GM20000 (cell line): ENCODE measurements at places on chromosomes 1 and 21.

DNA sequence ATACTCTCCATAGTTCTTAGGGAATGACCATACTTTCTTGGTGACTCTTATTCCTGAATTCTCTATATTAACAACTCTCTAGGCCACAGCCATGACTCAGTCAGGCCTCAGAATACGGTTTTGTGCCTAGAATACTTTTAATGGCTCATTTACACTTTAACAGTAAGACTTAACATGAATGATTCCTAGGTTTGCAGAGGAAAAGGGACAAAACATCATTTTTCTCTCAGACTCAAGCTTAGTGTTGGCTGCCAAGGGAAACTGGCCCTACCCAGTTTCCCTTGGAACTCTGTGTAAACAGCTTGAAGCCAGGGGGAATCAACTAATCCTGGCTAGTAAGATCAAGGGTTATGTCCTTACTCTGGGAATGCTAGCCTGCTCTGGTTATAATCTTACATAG, 164.9 kb upstream of the PKN2 start:
- DNase-seq, result no peak

GRCh38 chr1:81590171-81590570, 210.6 kb upstream of the ADGRL2 start:
- no peak for DNase-seq

DNA sequence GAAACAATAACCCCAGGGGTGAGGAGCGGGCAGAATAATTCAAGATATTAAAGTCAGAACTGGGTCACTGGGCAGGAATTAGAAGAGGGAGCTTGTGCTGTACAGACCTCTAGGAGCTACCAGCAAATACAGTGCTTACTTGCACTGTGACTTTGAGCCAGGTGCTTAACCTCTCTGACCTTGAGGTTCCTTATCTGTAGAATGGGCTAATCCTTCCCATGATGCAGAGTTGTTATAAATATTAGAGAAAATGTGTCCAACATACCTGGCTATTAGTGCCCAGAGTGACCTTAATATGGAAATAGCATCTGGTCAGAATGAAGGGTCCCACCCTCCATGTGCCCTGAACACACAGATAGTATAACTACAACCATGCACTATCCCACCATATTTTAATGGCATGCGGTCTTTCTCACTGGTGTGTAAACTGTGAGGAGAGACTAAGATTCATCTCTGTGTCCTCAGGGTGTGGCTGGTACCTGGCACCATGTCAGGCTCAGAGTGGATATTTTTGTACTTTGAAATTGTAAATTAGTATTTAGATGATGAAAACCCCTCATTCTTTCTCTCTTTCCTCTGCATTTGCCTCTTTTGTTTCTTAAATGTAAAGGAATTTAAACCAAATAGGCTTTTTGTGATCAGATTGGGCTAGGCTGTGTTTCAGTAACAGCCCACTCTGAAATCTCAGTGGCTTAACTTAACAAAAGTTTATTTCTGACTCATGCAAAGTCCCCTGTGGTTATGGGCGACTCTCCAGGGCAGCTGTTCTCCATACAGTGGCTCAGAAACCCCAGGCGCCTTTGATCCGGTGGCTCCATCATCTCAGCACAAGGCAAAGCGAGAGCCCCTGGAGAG, 60.0 kb upstream of the ROR1 start:
- DNase-seq, result no peak

DNA sequence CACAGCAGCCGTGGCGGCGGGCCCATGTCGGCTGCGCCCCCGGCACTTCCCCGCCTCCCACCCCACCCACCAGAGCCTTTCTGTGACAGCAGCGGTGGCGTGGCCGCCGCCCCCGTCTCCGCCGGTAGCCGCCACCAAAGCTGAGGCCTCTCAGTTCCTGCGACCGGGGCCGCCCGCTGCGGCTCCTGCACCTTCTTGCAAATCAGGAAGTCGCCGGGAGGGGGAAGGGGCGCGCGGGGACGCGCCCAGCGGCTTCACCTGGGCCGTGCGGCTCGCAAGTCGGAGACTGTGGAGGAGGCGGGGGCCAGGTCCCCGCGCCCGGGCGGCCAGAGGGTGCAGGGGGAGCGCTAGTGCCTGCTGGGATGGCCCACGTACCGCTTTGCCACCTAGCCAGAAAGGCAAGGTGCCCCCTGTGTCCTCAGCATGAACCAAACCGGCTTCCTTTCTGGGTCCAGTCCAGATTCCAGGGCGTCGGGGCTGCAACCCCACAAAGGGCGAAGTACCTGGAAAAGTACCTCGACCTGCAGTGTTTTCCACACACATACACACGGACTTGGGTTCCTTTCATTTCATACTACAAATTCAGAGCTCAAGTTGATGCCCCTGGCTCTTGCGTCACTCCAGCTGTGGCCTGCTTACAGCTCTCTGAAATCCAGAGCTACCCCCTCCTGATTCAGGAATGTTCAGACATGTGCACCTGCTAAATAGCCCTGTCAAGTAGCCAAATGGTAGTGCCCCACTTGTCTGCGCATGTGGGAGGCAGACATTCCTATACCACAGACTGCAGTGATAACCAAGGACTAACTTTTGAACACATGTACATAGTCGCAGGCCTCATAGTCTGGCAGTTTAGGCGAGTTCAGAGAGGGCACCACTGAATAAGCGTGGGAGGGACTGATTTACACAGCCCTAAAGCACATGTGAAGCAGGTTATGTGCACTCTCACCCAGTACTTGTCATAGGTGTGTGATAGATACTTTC, at the start of gene DENND1B:
DENND1B (minus strand) TSS at position 199 of the 981 bp plus-strand sequence. CDS start 325 bp downstream, outside the sequence.
- DNase-seq, result peak; percentile 85

- no peak for DNase-seq
Observed at GRCh38 chr1:200373811-200374231, 36.0 kb downstream of the ZNF281 start.

- no peak for DNase-seq
Observed at GRCh38 chr1:172399756-172400721, 20.4 kb upstream of the C1orf105 start.

GRCh38 chr1:111441573-111442192, 7.4 kb downstream of the WDR77 start:
- peak; percentile 45 for DNase-seq

DNA sequence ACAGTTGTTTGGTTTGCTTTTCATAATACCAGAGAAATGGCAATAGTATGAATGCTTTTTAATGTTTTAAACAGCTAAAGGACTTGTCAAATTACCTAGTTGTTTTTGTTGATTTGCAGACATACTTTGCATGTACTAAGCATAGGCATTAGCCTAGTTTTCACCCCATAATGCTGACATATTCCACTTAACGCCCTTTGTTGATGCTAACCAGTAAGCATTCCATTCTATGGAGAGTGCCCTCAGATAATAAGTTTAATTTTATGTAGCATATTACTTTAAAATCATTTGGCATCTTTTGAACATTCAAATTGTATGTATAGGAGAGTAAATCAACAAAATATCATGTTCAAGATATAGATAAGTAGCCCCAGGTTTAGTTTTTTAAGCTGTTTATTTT, 32.5 kb downstream of the RGS21 start:
- DNase-seq, result no peak

DNA sequence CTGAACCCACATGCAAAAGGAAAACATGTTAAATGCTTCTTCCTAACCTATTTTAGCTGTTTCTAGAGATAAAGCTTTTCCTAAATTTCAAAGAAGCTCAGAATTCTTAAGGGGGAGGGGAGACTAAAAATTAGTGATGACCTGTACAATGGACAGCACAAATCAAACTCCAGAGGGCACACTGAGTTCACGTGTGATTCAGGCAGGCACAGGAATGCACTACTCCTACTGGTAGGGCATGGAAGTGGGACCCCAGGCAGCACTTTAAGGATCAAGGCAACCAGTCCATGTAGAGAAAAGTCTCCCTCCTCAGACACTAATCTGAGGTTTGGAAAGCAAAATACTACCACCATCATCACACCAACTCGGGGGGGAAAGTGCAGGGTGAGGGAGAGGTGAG, 31.3 kb upstream of the CLCA4 start:
- no peak for DNase-seq

GRCh38 chr1:99748419-99748818, 18.0 kb downstream of the FRRS1 start:
- no peak for DNase-seq

DNA sequence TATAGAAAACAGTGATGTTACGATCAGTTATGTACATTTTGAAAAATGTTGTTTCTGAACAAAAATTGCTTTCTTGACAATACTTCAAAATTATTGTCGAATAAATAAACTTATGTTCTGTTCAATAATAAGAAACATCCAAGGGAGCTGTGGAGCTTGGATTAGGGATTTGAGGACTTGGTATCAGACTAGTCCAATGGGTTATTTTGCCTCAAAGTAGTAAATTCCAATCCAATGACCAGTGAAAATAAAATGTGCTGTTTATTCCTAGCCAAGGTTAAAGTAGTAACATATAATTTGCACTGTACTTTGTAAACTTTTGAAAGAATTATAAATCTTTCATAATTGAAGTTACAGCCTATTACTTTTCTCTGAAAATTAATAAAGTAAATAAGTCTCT, 79.1 kb upstream of the IVNS1ABP start:
- DNase-seq, result no peak

- peak; percentile 8 for DNase-seq
Observed at GRCh38 chr1:216750031-216750627, 26.9 kb upstream of the ESRRG start.

GRCh38 chr1:26874896-26875295, 11.9 kb downstream of the SFN start:
- no peak for DNase-seq

GRCh38 chr1:15106608-15107007, 46.9 kb upstream of the TMEM51 start:
- no peak for DNase-seq

DNA sequence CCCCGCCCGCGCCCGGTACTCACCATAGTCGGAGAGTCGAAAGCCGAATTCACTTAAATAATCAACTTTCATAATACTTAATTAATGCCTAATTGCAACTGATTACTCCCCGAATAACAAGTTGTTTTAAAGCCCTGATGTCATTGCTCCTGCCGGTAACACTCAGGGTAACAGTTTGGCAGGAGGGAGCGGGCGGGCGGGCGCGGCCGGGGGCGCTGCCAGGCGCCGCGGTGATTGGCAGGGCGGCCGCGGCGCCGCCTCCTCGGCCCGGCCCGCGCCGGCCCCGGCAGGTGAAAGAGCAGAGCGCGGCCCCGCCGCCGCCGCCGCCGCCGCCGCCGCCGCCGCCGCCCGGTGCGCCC, 102.2 kb downstream of the CASZ1 start:
- DNase-seq, result peak; percentile 94
